Smooth muscle cell of the brain vasculature (primary cell): ENCODE measurements at places on chromosomes 5 and 9.
A peak's percentile ranks its signal among the peaks of the same experiment; 100 is the strongest.

- no peak for DNase-seq
Observed at GRCh38 chr5:159440968-159441367, 110.7 kb upstream of the IL12B start.

GRCh38 chr9:109717342-109717741, 62.7 kb upstream of the PALM2AKAP2 start:
- no peak for DNase-seq

DNA sequence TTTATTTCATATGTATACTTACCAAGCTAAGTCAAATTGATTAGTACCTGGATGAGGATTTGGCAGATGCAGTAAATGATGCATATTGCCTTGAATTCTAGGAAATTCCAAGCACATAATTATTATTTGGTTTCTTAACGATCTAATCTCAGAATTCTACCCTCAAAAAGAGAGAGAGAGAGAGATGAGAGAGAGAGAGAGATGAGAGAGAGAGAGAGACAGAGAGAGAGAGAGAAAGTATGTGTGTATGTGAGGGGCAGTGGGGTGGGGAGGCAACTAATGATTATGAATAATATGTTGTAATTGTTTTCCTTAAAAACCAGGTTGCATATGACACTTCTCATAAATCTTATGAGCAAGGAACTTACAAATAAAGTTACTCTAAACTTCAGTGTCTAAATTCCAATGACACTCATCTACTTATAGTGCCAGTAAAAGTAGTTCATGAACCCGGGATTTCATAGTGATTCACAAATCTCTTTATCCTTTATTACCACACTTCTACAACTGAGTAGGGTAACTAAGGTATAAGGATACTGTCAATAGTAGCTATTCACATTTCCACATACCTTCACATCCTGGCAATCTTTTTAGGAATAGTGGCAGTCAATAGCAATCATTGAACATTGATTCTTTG, 60.5 kb upstream of the EDIL3 start:
- DNase-seq: no peak

DNA sequence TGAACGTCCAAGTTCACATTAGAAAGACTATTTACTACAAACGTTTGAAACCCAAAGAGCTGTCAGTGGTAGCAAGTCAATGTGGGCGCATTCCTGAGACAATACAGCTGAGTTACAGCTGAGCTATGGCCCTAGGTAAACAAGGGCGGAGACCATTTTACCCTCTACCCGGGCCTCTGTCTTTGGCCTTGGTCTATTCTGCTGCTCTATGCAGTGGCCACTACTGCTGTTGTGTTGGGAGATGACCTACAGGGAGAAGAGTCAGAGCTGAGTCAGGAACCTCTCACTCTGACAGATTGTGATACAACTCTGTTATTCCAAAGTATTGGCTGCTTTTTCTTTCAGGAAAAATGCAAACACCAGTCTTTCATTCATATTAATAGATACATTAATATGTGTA, 700.6 kb downstream of the SEMA5A start:
- no peak for DNase-seq

DNA sequence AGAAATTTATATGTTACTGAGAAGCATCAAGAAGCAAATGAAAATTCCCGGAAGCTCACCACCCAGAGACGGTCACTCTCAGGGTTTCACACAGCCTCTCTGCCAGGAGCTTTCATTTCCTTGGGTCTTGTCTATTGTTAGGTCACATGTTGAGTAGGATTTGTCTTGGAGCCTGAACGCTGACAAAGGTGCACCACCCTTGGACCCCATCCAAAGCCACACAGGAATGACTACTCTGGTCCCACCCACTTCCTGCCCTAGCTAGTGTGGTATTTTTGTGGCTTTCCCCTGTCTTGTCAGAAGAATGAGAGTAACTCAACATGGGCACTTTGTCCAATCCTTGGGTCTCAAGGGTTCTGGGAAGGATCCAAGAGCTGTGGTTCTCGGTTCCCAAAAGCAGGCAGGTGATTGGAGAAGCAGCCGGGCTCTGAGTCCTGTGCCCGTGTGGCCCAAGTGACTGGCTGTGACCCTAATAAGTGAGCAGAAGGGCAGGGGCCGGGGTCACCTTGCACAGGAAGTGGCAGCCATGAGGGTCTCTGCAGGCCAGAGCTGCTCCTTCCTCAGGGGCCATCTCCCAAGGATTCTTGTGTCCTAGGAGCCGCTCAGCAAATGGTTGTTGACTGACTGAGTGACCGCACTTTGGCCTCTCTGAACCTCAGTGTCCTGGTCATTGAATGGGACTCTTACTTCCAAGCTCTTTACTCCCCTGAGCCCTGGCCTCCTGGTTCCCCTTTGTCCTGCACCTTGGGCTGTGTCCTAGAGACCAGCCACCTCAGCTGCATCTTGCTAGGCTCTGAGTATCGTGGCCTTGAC, 6.9 kb downstream of the FGD3 start:
- no peak for DNase-seq

GRCh38 chr9:69535911-69536310, 136.3 kb downstream of the APBA1 start:
- no peak for DNase-seq

DNA sequence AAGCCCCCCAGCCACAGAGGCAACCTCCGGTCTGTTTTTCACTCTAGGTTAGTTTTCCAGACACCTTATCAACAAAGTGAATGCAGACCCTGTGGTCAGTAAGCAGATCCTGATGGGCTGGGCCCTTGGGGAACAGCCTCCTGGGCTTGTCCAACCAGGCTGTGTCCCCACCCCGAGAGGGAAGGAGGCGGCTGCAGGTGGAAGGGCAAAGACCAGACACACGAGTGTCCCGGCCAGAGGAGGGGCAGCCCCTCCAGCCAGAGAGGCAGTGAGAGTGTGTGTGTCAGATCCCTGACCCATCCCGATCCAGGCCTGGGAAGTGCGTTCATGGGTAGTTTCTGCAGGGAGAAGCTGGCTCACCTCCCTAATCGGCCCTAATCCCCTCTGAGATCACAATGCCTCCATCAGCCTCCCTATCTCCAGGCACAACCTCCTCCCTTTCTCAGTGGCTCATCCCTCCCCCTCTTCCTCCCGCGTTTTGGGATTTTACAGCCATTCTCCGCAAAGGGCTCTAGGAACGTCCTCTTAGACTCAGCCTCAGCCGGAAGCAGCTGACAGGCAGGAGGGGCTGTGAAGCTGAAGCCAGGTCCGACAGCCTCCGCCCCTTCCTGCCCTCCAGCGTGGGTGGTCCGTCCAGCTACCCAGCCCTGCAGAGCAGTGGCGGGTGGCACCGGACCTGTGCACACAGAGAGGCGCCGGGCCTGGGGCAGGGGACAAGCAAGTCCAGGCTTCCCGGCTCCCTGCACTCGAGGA, 9.7 kb downstream of the SLC12A7 start:
- no peak for DNase-seq

GRCh38 chr5:144370273-144370672, 199.6 kb downstream of the KCTD16 start:
- DNase-seq: no peak

DNA sequence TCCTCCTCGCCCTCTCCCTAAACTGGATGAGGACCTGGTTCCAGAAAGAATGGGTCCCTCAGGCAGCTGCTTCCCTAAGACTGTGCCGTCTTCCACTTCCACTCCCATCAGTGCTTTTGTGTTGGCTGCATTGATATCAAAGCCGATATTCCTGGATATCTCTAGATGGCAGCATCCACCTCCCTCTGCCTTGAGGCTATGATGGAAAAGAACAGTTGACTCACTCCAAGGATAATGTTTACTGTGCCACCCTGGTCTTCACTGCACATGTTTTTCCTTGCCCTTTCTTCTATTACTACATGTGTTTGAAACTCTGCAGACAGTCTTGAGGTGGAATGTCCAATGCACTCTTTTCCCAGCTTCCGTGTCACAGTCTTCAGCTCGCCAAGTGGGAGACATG, 211.6 kb downstream of the MAST4 start:
- peak; percentile 41 for DNase-seq

- DNase-seq: no peak
Observed at GRCh38 chr9:126329476-126330275, 3.0 kb downstream of the MVB12B start.

DNA sequence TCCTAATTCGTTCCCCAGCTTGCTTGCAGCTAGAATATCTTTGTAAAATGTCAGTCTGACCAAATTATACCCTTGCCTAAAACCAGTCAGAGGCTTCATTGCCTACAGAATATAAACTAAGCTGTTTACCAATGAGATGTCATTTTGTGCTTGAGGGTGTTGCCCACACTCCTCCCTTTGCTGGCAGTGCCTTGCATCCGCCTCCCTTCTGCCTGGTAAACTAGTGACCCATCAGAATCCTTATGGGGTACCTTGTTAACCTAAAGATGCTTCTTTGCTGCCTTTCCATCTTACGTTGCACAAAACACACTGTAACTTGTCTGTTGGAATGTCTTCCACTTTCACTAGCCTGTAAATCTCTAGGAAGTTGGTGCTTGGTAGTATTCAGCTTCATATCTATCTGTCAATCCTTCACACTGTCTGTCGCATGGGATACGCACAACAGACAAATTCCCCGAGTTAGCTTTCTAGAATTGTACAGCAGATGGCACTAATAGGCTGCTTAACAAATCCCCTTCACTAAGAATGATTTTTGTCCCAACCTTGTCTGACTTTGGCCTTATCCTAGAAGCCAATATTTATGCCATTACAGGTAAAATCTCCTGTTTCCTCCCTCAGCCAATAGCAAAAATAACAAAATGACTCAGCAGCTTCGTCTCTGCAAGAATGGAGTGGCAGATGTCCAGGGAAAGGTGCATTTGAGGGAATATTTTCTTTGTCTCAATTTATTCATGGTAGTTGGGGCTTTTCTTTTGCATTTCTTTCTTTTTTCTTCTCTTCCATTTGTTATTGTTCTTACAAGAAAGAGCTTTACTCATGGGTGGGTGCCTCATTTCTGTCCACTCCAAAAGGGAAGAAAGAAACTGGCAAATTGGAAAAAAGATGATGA, 3.0 kb downstream of the NUDT2 start:
- peak; percentile 28 for DNase-seq

- DNase-seq: no peak
Observed at GRCh38 chr5:72857396-72857795, 40.9 kb downstream of the TNPO1 start.
